Kasumi-1 (cell line): ENCODE measurements at places on chromosomes 7 and 10.

DNA sequence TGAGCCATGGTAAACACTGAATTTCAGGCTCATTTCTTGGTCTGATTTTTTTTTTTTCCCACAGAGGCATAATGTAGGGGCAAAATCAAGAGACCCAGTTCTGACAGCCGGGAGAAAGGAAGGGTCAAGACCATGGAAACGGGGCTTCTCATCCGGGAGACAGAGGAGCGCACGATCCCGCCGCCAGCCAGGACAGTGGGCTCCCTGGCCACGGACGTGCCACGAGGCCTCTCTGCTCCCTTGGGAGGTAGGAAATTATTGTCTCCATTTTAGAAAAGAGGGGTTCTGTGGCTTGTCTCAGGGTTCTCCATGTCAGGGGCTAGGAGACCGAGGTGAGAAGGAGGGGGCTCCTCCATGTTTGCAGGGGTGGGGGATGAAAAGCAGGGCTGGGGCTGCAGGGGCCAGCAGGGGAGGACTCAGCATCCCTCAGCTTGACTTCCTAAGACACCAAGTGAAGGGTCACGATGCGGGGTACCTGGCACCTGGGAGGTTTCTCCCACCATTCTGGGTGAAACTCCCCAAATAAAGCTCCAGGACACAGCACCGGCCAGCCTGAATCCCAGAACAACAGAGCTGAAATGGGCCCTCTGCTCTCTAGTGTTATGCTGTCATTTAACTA lies 37.6 kb downstream of the PPIF start:
- no peak for DNase-seq

- no peak for DNase-seq
Measured at GRCh38 chr7:48111596-48111995, 22.5 kb downstream of the UPP1 start.

GRCh38 chr10:63819753-63820329 lies 298.6 kb downstream of the REEP3 start:
- DNase-seq: peak; percentile 78

DNA sequence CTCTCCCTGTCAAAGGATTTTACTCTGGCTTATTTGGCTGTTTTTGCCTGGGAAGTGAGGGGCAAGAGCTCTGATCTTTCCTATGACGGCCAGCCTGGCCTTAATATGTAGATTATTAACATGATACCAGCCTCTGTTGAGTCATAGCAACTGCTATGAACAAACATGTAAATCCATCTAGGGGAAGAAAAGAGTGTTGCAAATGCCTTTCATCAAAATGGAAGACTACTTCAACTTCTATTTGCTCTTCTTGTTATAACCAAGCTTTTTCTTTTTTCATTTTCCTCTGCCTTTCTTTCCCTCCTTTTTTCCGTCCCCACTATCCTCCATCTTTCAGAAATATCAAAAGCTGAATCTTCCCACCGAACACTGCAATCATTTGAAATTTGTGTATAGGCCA lies 46.6 kb downstream of the BTRC start:
- DNase-seq: no peak

DNA sequence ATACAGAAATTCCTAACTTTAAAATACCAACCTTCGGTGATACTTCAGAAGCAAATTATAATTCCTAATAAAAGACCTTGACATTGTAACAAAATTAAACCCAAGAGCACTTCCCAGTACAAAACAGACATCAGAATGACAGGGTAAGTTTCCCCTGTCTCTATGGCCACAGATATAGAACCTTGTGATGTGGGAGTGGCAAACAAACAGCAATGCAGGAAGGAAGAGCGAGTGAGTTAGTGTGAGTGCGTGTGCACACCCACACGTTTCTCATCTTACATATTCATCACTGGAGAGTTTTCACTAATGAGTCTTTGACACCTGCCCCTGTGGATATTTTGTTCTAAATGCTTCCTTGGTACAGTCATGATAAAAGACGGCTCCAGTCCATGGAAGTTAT lies 72.2 kb downstream of the VWC2 start:
- DNase-seq: no peak

DNA sequence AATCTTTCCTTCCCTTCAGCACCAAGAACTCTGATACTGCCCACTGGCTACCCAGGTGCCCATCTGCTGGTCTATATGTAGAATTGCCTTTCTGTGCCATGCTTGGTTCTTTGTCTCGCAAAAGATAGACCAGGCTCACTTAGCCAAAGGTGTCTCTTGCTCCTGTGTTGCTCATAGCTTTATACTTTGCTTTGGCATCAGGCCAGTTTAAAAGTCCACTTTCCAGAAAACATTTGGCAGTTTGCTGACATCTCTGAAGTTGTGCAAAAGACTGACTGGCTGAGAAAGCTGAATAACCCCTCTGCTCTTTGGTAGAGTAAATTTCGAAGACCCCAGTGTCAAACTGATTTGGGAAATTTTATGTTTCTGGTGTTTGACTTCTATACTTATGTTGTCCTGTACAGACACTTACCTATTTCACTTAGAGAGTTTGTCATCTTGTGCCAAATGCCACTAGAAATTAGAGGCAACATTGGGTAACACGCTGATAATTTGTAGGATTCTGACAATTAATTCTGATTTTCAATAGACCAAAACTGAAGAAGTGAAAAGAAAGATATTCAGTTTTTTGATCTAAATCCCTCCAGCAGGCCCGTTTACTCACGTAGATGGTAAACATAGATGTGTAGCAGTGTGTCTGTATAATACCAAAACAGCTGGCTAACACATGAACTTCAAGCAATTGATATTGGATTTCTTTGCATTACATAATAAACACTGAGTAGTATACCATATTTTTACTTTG lies 91.1 kb downstream of the CPED1 start:
- no peak for DNase-seq

DNA sequence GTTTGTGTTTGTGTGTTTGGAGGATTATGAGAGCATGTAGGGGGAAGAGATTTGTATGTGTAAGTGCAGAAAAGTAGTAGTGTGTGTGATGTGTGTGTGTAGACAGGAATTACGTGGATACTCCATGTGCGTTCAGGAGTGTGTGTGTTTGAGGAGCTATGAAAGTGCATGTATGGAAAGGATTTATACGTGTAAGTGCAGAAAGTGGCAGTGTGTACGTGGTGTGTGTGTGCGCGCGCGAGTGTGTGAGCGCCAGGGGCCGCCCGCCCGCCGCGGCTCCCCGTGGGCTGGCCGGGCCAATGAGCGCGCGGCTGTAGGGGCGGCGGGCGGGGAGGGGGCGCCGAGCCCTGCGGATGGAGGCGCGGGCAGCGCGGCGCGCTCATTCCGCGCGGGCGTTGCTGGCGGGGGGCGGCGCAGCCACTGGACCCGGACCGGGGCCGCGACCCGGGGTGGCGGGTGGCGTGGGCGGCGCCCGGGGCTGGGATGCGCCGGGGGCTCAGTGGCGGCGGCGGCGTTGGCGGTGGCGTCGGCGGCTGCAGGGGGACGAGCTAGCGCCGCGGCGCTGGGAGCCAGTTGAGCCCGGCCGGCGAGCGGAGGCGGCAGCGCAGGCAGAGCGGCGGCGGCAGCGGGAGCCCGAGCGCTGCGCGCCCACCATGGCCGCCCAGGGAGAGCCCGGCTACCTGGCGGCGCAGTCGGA lies at the start of gene BICC1:
TSS of gene BICC1 (plus strand) at position 382 of the 697 bp plus-strand sequence. CDS start at position 654, 272 bp downstream.
- DNase-seq: peak; percentile 12

DNA sequence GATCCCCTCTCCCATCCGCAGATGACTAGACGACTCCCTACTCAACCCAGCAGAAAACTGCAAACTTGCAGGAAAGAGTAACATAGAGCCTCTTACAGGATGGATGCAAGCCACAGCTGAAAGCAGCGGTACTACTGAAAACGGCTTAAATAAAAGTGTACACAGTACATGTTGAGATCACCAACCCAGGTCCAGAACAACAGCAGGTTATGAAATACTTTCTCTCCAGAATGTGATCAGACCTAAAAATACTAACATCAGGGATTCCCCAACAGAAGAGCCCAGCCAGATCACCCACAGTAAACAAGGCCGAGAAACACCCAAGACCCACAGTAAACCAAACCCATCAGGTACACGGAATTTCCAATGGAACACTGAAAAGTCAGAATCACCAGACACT lies 13.2 kb downstream of the ATE1 start:
- no peak for DNase-seq

DNA sequence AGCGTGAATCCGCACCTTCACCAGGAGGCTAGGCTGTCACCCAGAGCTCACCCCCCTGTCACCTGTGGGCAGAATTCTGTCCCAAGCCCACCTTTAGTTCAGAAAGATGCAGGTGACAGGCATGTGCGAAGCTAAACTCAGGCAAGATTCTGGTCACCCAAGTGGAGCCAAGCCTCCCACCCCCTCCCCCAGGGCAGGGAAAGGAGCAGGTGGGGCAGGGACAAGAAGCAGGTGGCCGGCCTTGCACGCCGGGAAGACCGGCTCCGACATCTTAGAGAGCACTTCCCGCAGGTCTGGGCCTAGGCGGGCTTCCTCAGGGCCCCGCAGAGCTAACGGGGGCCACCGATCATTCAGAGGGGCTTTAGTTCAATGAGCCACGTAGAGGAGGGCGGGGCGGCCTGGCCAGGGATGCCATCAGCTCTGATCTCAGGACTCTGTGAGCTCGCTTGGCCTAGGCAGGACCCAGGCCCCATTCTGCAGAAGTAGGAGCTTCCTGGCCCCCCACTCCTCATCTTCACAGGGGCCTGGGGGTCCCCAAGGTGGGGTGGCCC lies 19.9 kb downstream of the UNCX start:
- DNase-seq: no peak

DNA sequence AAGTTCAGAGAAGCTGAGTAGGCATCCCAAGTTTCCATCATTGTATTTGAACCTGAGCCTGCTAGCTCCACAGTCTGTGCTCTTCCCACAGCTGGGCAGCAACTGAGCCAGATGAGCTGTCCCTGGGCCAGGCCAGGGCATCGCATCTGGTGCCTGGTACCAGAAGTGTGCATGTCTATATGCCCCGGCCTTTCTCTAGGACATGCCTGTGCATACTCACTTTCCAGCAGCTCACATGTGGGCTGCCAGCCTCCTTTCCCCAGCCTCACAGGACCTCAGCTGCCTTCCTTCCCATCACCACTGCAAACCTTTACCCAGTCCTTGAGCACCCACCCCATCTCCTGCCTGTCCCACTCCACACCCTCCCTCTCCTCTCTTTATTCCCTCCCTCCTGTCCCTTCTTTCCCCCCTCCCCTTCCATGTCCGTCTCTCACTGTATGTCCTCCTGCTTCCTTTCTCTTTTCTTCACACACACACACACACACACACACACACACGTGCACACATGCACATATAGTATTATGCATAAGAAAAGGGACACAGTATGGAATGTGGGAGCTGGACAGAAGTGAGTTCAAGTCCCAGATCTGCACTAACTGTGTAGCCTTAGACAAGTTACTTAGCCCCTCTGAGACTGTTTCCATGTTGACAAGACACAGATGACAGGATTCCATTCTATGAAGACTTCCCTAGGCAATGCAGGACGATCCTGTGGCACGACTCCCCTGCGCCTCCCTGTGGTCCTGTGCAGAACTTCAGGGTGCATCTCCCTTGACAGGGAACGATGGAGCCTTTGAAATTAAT lies 10.9 kb downstream of the CDHR1 start:
- peak; percentile 74 for DNase-seq

- DNase-seq: peak; percentile 81
Measured at GRCh38 chr7:111486472-111487142, 75.7 kb downstream of the IMMP2L start.

- no peak for DNase-seq
Measured at GRCh38 chr7:81331061-81332018, 412.5 kb upstream of the SEMA3C start.

DNA sequence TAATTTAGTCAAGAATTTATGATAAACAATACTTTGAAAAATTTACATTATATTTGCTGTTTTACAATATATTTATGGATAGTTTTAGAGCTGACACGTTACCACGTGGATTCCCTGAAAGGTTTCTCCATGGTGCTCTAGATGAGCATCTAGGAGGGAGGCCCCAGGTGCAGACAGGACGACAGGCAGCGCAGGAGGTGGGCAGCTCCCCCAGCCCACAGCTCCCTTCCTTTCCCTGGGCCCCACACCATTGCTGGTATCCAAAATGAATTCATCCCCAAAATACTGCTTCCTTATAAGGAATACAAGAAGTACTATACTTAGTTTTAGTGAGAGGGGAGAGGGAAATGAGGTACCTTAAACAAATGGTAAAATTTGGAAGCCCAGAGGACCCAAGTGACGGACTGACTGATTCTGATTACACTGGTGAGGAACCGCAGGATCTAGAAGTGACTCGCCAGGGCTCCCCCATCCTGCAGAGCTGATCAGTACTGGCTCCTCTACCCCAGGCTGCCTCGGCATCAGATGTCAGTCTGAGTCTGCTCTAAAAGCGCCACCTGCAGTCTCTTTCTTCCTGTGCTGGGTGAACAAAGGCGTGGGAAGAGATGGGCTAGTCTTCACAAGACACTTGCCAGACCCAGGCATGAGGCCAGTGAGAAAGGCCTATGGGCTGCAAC lies 89.2 kb downstream of the DLG5 start:
- DNase-seq: peak; percentile 96

DNA sequence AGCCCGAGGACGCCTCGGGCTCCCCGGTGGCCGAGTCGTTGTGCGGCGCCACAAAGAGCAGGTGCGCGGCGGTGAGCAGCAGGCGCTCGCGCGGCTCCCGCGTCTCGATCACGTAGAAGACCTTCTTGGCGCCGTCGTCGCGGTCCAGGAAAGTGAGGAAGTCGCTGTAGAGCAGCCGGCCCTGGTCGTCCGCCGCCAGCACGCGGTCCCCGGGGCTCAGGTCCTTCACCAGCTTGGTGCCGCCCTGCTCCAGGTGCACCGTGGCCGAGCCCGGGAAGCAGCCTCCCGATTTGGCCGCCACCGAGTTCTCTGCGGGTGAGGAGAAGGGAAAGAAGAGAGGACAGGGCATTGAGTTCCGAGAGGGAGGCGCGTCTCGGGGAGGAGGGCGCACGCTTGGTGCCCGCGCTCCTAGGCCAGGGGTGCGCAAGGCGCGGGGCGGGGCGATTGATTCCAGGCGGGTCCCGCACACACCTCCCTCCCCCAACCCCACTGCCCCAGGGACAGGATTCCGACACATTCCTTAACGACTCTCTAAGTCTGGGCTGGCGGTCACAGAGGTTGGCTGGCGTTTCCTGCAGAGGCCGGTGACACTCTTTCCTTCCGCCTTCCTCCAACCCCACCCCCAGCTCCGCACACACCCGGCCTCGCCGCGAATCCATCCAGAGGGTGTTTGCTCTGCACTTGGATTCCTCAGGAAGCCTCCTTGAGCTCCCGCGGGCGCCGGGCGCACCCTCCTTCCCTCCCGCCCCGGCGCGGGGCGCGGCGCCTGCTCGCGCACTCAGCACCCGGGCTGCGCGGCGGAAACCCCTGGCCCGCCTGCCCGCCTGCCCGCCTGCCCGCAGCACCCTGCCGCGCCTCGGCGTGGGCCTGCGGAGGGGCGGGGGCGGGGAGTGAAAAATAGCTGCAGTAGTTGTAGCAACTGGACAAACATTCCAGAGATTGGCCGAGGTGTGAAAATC lies 8.6 kb downstream of the SHH start:
- peak; percentile 62 for DNase-seq

GRCh38 chr7:68433462-68434070 lies 1164.7 kb upstream of the AUTS2 start:
- no peak for DNase-seq

DNA sequence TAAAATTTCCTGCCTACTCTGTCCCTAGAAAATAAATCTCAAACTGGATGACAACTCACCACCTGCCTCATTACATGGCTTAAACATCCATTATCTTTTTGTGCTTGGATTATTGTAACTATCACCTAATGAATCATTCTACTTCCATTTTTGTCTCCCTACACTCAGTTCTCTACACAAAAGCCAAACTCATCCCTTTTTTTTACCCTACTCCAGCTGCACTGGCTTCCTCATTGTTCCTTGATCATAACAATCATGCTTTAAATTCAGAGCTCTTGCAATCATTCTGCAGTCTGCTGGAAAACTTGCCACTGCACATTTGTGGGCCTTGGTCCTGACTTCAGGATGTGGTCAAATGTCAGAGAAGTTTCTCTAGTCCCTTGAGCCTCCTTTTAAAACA lies 280.0 kb downstream of the DGKB start:
- no peak for DNase-seq
